ENCODE measurements at places on chromosomes 2 and 18.

DNA sequence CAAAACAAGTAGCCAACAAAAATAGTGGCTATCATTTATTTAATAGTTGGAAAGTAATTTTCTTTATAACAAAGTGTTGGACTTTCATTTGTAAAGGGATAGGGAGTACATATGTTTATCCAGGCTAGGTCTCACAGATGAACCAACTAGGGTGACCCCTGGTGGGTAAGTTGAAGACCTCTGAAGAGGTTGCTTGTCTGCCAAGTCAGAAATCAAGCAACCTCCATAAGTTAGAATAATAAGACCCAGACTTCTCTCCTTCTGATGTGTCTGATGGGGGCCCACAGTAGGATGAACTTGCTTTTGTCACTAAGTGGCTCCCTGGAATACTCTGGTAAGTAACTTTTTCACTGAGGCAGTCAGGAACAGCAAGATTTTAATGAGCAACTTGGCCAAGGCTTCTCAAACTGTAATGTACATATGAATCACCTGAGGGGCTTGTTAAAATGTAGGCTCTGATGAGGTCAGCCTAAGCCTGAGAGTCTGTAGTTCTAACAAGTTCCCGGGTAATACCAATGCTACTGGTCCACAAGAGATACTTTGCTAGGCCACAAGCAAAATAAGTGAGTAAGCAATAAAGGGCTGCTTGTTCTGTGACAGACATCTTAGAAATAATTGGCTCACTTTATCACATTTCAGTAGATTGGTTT lies 319.6 kb downstream of the PIK3C3 start:
- DNase-seq: no peak

DNA sequence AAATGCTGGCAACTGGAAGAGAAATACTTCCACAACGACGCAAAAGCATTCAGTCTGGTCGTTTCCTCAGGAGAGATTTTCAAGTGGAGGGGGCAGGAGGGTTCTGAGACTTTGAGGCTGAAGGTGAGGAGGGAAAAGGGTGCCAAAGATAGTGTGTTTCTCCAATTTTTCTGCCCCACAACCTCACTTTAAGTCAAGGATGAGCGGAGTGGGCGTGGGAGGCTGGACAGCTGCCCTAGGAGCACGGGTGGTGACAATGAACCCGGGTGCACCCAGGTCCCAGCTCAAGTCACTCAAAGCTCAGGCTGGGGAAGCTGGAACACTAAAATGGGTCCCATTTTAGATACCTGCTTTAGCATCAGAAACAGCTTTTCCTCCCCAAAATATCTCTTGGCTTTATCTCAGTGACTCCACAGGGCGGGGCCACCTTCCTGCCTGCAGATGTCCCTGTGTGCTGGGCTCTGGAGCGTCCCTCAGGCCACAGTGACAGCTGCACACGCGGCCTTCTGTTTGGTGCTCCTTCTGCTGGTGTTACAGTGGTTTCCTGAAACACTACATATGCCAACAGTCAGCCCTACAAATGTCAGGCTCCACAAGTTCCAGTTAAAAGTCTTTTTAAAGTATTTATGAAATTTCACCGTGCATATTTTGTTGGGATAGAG lies 1.4 kb upstream of the MBP start:
- DNase-seq: no peak

DNA sequence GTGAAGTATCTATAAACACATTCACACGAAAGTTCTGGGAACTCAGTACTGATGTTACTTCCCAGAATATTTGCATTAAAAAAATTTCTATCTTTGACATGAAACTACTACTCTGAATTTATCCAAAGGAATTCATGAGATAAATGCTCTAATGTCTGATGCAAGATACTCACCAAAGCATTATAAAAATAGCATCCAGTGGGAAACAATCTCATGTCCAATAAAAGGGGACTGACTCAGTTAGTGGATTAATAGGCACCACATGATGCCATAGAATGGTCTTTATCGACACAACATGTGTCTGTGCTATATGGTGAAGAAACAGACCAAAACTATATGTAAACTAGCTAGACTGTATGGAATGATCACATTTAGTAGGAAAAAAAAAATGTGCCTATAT lies 33.9 kb downstream of the LAMA3 start:
- no peak for DNase-seq

- no peak for DNase-seq
Measured at GRCh38 chr2:2743164-2743571, 412.1 kb upstream of the MYT1L start.

DNA sequence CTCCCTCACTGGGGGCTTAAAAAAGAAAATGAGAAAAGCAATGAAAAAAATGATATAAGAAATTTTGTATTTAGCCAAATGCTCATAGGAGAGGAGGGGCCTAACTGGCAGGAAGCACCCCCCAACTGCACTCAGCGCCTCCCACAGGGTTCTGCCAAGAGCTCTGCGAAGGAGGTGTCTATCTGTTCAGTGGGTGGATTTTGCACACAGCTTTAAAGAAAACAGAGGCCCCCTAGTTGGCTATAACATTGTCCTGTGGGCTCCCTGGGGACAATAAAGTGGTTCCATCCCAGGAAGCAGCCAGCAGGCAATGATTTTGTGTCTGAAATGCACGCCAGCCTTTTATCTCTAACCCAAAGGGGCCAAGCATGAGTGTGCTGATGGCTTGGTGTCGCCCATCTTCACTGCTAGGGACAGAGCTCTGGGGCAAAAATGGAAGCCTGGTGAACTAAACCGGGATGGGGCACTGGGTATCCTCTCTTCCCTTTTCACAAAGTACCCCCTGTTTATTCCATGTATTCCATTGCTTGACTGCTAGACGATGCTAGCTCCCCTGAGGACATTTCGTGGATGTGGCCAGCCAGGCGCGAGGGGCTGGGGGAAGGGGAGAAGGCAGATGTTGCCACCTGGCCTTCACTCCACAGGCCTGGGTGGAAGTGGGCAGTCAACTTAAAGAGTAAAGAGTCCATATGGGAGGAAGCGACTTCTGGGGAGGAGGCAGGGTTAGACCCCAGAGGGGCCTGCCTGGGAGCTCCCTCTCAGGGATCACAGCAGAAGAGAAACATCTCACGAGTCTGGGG lies 205.7 kb downstream of the CYP26B1 start:
- no peak for DNase-seq

- peak; percentile 24 for DNase-seq
Measured at GRCh38 chr2:10331027-10331701, 28.5 kb downstream of the HPCAL1 start.

DNA sequence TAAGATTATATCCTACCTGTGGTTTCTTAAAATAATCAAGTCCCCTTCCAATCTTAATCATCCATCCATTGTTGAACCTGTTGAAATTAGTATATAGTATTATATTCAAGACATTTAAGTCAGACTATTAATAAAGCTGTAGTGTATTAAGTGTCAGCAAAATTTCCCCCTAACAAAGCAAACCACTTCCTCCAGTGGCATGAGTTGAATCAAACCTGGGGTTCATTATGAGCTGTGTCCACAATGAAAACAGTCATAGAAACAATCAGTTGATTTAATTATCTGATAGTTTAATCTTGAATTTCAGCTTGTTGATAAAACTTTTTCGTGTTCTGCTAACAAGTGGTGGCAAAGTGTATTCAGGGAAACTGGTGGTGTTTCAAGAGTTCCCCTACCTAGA lies 11.3 kb downstream of the MITD1 start:
- DNase-seq: no peak

GRCh38 chr2:8457092-8457481 lies 224.8 kb upstream of the ID2 start:
- DNase-seq: no peak

DNA sequence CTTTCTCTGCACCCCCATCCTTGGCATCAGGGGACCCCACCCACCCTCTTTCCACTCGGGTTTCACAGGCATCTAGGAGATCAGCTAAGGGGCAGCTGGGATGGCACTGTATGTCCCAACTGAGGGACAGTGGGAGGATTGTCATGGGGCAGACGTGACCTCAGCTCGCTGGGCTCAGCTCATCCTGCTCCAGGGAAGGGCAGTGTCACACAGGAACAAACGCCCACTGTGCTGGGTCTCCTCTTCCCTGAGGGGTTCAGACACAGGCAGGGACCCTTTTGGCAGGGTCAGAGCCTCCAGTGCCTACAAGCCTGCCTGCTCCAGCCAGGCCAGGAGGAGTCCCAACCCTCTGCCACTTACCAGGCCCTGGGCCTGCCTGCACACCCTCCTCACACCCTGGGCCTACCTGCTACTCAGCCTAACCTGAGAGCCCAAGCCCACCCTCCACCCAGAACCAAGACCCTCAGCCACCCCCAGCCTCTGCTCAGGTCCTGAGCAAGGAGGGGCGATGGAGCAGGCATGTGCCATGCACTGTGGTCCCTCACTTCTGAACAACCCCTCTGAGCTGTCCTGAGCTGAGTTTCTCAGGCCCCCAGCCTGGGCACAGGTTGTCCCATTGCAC lies 68.2 kb downstream of the HS1BP3 start:
- no peak for DNase-seq

GRCh38 chr2:231530099-231531011 lies at the start of gene NMUR1:
NMUR1 (minus strand) TSS chr2:231530445; CDS start chr2:231530361, 84 bp downstream.
- peak; percentile 55 for DNase-seq

- peak; percentile 47 for DNase-seq
Measured at GRCh38 chr2:88350331-88351248, 101.9 kb downstream of the FOXI3 start.
